Stimulated activated CD4-positive, alpha-beta T cell treated with anti-CD3 and anti-CD28 coated beads, Interleukin-1b, Interleukin-23, amount 100 ng/mL, for 1 hour (primary cell): ENCODE measurements at places on chromosomes 2 and 18.

GRCh38 chr2:71778936-71779773 is 325.8 kb downstream of the DYSF start:
- DNase-seq, result no peak

- no peak for DNase-seq
Measured at GRCh38 chr18:38867680-38868079, 1302.1 kb upstream of the CELF4 start.

DNA sequence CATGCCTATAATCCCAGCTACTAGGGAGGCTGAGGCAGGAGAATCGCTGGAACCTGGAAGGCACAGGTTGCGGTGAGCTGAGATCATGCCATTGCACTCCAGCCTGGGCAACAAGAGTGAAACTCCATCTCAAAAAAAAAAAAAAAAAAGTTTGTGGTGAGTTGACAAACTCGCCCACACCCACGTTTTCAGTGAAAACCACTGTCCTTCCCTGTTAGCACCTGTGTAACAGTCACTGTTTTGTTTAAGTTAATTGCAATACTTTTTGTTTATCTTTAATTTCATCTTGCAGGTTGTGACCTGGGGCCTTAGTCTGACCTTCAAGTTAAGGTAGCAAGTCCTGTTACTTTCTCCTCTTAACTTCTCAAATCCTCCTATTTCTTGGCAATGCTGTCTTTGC is 65.5 kb upstream of the SKOR2 start:
- no peak for DNase-seq

- DNase-seq, result no peak
Measured at GRCh38 chr2:176535467-176536113, 266.3 kb downstream of the MTX2 start.

DNA sequence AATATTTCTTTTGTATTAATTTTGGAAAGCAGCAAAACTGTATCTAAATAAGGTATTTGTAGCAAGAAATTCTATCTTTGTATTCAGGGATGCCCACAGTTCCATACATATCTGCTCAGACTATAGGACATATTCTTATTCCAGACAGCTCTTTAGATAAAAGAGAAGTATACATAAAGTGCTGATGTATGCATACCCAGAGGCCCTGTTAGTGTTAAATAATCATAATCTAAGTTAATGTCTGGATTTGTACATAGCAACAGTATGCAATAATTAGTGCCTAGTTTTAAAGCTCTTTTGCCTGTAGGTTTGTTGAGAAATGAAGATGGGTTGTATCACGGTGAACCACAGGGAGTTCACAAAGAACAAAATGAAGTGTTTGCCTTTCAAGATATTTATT is 428.0 kb upstream of the RGPD4 start:
- DNase-seq, result no peak

DNA sequence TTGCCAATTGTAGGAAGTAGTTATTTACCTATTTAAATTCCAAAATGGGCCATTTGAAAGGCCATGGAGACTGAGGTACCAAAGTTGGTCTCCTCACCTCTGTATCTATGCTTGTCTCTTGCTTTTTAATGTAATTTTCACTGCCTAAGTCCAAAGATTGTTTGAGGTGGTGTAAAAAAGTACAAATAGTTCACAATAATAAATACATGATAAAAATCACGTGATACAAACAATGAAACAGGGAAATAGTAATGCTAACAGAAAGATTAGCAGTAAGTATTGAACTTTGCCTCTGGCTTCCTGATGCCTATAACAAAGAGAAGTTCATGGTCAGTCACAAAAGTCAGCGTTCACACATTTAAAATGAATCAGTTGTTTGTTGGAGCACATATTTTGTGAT is 67.6 kb downstream of the CNTNAP5 start:
- DNase-seq, result no peak

- DNase-seq, result no peak
Measured at GRCh38 chr2:154707994-154708575, 9.6 kb downstream of the KCNJ3 start.

- no peak for DNase-seq
Measured at GRCh38 chr2:142596334-142597088, 281.0 kb upstream of the KYNU start.

DNA sequence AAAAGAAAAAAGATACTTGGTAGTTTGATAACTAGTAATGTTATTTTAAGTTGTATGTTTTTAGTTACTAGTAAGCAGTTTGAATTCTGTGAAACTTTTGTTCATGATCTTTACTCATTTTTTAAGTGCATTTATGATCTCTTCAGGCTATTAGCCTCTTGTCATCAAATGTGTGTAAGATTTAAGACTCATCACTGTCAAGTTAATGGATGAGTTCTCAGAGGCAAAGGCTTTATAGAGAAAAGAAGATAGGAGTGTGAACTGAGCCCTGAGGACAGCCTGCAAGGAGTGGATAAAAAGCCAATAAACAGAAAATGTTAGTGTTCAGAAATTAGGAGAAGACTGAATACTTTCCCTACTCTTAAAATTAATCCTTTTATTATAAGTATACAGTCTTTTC is 13.5 kb downstream of the NDUFV2 start:
- no peak for DNase-seq

GRCh38 chr2:212941361-212941760 is 210.1 kb downstream of the IKZF2 start:
- no peak for DNase-seq

DNA sequence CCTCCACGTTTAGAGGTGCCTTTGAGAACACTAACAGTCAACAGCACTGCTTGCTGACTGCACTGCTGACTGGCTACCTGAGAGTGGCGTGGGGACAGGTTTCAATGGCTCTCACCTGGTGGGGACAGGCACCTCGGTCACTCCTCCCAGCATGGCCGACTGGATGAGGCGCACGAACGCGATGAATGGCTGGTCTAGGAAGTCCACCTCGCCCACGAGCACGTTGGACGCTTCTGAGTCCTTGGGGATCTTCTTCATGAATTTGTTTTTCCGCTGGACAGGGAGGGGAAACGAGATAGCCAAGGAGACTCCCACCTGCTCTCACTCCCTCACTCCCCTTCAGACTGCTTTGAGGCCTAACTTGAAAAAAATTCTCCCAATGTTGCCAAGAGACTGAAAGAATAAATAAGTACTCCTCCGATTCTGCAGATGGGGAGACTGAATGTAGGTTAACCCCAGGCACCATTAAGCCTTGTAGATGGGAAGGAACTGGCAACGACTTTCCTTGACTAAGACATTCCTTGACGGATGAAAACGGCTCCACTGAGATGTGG is 57.3 kb downstream of the MTHFD2 start:
- DNase-seq, result no peak
